ENCODE measurements at places on chromosomes 12 and 14. TPM values are rescaled to one million over a fixed set of nuclear protein-coding genes. Genes with fewer than 3 reads are reported as not detected.

DPF3 gene
- 8.1 TPM for total RNA-seq

IRAK3 gene
- 5.1 TPM for total RNA-seq

TSPAN19 gene
- total RNA-seq = 0.16 TPM

GDF3 gene
- total RNA-seq = not detected

CNTN1 gene
- total RNA-seq = 0.63 TPM

KLRK1 gene
- total RNA-seq = not detected

PTGES3 gene
- total RNA-seq = 28.2 TPM

FOXG1 gene
- total RNA-seq = 0.79 TPM

SALL2 gene
- total RNA-seq = 3.6 TPM

RIMBP2 gene
- total RNA-seq = under 0.01 TPM

NGB gene
- total RNA-seq = not detected

LRRIQ1 gene
- total RNA-seq = 0.09 TPM

MYL6B gene
- 137 TPM for total RNA-seq

IFI27 gene
- 11.0 TPM for total RNA-seq

ACSM4 gene
- not detected for total RNA-seq

BTG1 gene
- 12.3 TPM for total RNA-seq

CISTR gene
- total RNA-seq = not detected

NTS gene
- 43.5 TPM for total RNA-seq

SLC38A2 gene
- 253 TPM for total RNA-seq

PPP4R4 gene
- 0.34 TPM for total RNA-seq

SMIM41 gene
- total RNA-seq = 2.0 TPM

Measured in bronchial smooth muscle cell (primary cell).